Hematopoietic multipotent progenitor cell treated with erythropoietin and hydrocortisone succinate and interleukin-3 and kit ligand, for 8 days (in vitro differentiated cells): ENCODE measurements at places on chromosomes 12 and 14.

- peak; percentile 37 for DNase-seq
Observed at GRCh38 chr14:31241450-31242114, 34.0 kb upstream of the HECTD1 start.

GRCh38 chr14:68896132-68896531 is 83.0 kb downstream of the ACTN1 start:
- no peak for DNase-seq

DNA sequence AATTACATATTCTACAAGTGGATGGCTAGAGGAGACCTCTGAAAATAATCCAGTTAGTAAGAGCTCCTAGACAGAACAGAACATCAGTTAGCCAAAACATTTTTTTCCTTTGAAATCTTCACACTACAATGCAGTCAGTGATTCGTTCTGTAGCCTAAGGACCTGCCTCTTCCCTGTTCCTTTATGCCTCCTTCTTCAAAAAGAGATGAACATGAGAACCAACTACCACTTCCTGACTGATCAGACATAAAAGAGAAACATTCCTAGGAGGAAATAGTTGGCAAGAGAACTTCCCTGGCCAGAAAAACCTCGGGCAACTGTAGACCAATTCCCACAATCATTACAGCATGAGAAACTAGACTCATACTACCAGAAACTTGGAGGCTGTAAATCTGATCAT is 29.4 kb downstream of the ITPR2 start:
- DNase-seq: no peak

- DNase-seq: no peak
Observed at GRCh38 chr12:98983647-98984046, 338.6 kb downstream of the APAF1 start.
